ENCODE measurements at places on chromosomes 2 and 18.

DNA sequence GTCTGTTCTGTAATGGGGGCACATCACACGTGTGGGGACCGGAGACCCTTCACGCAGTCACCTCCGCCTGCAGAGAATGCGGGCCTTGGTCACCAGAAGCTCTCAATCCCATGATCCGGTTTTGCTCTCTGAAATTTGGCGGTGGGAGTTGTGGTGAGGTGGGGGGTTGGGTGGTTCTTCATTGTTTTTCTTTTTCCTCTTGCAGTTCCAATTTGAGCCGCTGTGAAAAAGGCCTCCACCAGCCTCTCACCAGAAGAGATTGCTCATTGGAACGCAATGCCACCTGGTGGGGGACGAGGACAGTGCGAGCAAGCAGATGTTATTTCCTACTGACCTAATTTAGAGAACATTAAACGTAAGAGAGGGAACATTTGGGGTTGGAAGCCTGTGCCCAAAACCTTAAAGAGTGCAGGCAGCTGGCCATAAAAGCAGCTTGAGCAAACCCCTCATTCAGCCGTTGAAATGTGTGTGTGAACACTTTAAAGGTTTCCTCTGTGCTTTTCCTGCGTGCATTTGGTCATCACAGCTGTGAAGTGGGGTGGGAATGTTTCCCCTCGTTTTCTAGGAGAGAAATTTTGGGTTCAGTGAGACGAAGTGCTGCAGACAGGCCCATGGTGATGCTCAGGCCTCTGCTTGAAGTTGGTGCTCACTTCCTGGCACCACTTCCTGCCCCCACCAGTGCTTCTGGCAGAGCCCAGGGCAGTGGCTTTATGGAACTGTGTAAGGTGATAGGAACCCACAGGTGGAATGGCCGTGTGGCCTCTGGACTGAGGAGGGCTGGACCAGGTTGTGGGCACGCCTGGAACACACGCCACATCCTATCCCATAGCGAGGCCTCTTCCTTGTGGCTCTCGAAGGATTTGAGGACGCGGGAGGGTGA, 61.7 kb downstream of the ZCCHC2 start:
- DNase-seq, result peak; percentile 85
- H3K4me3 ChIP-seq, result no peak overlapping the region

DNA sequence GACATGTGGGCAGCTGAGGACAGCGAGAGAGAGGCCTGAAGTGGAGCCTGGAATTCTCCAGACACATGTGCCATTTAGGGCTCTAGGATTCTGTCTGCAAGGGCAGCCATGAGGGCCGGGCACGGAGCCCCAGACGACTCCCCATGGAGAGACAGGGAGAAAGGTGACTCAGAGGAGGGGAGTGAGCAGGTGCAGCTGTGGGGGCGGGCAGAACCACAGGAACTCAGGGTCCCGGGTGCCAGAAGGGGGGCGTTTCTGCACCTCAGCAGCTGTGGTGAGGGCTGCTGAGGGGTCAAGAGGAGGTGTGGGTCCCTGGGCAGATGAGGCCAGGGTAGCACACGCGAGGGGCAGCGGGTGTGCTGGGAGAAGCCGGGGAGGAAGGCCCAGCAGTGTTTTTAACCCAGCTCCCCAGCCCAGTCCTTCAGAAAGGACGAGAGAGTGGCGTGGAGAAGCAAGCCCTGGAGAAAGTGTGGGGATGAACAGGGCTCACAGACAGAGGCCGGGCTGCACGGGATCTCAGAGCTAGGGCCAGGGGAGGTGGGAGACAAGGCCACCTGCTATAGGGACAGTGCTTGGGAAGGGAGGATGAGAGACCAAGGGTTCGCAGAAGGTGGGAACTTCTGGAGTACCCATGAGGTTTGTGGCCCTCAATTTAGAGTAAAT, 7.6 kb downstream of the GPR17 start:
- H3K36me3 ChIP-seq, result no peaks in the 10 kb centered on the region
- H3K27ac ChIP-seq, result no peak overlapping the region
- H3K4me3 ChIP-seq, result no peak overlapping the region

GRCh38 chr2:127105656-127106456, 1.1 kb downstream of the BIN1 start:
- H3K27me3 ChIP-seq, result no peaks in the 10 kb centered on the region
- H3K36me3 ChIP-seq, result no peaks in the 10 kb centered on the region
- peak; percentile 47 for DNase-seq
- H3K27ac ChIP-seq, result peak overlapping the region; percentile 40

GRCh38 chr2:227462462-227462951, 9.4 kb upstream of the AGFG1 start:
- H3K4me1 ChIP-seq, result no peaks in the 10 kb centered on the region
- H3K36me3 ChIP-seq, result no peaks in the 10 kb centered on the region
- H3K4me3 ChIP-seq, result no peak overlapping the region
- no peaks in the 10 kb centered on the region for H3K27me3 ChIP-seq
- no peak overlapping the region for H3K27ac ChIP-seq
- DNase-seq, result no peak

DNA sequence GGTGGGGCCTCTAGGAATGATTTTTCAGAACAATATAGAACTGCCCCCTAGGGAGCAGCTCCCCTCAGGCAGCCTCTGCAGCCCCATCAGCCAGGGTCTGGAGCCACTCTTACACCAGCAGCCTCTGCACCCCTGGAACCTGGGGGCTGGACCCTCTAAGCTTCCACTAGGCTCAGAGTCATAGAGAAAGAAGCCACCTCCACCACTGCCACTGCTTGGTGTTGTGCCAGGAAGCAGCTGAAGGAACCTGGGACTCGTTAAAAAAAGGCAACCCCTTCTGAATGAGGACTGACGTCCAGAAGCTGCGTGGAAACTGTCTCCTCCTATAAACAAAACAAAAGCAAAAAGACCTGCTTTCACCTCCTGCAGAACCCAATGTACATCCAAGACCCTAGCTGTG, 98.1 kb upstream of the HS6ST1 start:
- no peaks in the 10 kb centered on the region for H3K27me3 ChIP-seq
- no peaks in the 10 kb centered on the region for H3K4me1 ChIP-seq
- H3K36me3 ChIP-seq, result no peaks in the 10 kb centered on the region
- no peak for DNase-seq
- H3K4me3 ChIP-seq, result no peak overlapping the region

DNA sequence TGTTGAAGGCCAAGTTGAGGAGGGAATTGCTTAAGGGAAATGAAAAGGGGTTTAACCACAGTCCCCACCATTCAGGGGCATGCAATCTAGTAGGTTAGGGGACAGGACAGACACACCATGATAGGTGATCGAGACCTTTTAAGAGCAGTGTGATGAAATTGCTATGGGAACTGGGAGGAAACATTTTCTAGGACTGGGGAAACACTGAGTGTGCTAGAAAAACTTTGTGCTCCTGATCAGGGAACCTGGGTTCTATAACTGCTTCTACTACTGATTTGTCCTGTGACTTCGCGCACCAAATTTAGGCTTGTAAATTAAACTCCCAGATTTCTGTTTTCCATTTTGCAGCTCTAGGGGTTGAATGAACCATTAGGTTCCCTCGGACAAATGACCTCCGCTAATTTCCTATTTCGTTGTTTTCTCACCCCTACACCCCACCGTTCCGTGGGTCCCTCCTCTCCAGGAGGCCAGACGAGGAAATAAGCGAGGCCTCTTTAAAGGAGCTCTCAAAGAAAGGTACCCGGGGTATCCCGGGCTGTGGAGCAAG, 371 bp upstream of the LCLAT1 start:
- H3K36me3 ChIP-seq, result no peaks in the 10 kb centered on the region
- no peaks in the 10 kb centered on the region for H3K27me3 ChIP-seq
- H3K4me1 ChIP-seq, result peaks cover 13% of the 10 kb centered on the region
- peak overlapping the region; percentile 80 for H3K4me3 ChIP-seq
- no peak for DNase-seq
- H3K27ac ChIP-seq, result peak overlapping the region; percentile 11

DNA sequence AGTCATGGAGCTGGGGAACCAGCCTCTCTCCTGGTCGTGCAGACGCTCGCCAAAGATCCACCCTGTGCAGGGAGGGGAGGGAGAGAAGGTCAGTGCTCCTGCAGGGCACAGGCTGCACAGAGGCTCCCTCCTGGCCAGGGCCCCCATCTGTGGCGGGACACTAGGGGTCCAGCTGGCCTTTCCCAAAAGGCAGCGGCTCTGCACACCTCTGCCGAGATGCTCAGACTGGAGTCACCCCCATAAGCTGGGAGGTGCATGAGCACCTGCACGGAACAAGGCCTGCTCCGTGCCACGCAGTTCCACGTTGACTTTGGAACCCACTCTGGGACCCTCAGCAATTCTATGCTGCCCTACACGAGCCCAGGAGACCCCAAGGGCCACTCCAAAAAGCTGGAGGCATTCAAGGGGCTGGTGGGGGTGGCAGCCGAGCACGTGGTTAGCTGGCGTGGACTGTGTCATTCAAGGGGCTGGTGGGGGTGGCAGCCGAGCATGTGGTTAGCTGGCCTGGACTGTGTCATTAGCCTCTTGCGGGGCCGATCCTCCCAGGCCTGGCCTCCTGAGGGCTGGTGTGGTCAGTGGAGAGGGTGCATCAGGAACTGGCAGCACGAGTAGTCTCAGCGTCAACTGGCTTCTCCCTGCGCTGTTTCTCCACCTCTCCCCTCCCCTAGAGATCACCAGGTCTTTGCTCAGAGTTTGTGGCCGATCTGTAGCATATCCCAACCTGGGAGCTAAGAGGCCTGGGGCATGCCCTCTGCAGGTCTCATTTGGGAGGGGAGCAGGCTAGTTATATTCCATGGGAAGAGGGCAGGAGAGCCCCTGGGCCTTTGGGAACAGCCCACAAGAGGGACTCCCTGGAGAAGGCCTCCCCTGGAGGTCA, 9.8 kb downstream of the SNORC start:
- H3K27ac ChIP-seq, result no peak overlapping the region
- peaks cover 16% of the 10 kb centered on the region for H3K4me1 ChIP-seq
- no peaks in the 10 kb centered on the region for H3K27me3 ChIP-seq
- DNase-seq, result no peak
- no peak overlapping the region for H3K4me3 ChIP-seq

DNA sequence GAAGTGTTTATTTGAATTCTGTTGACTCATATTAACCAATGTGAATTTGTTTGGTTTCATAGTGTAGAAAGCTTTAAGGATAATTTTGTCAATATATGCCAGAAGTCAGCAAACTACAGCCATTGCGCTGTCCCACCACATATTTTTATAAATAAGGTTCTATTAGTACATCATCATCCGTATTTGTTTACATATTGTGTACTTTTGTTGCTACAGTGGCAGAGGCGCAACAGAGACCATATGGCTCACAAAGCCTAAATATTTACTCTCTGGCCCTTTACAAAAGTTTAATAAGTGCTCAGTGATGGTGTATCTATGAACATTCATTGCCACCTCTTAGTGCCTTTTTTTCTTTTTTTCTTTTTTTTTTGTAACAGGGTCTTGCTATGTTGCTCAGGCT, 6.4 kb downstream of the ERLEC1 start:
- H3K36me3 ChIP-seq, result peaks cover 2% of the 10 kb centered on the region
- no peak overlapping the region for H3K4me3 ChIP-seq
- H3K27ac ChIP-seq, result no peak overlapping the region
- DNase-seq, result no peak
- H3K27me3 ChIP-seq, result no peaks in the 10 kb centered on the region
- peaks cover 23% of the 10 kb centered on the region for H3K4me1 ChIP-seq

DNA sequence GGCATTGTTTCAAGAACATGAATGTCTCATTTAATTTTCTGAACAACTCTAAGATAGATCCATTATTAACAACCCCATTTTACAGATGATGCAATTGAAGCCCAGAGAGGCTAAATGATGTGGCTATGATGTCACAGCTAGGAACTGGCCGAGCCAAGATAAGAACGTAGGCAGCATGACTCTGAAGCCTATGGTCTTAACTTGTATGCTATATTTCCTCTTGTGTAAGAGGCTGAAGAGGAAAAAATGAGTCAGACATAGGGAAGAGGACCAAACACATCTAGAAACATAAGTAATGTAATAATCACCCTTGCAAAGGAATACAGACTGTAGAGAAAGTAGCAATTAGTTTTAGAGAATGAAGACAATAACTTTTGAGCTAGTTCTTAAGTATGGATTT, 416.8 kb downstream of the FIGN start:
- no peaks in the 10 kb centered on the region for H3K36me3 ChIP-seq
- no peak overlapping the region for H3K4me3 ChIP-seq
- no peak overlapping the region for H3K27ac ChIP-seq
- no peaks in the 10 kb centered on the region for H3K27me3 ChIP-seq

DNA sequence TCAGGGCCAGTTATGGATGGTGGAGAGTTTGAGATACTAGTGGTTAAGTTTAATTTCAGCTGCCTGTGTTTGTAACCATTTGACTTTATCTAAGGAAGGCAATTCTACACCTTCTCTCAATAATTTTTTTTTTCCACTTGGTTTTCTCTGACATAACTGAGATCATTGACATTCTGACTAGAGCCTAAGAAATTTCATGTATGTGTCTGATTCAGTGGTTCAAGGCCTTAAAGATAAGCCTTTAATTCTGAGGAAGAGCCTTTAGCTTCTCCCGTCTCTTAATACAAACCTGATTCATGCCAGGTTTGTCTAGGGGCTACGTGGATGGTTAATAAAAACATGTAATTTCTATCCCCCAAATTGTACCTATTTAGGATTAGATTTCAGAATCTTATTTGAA, 971.4 kb downstream of the DPP10 start:
- no peak overlapping the region for H3K27ac ChIP-seq
- no peaks in the 10 kb centered on the region for H3K27me3 ChIP-seq
- no peak for DNase-seq
- H3K4me3 ChIP-seq, result no peak overlapping the region
- H3K36me3 ChIP-seq, result no peaks in the 10 kb centered on the region
- H3K4me1 ChIP-seq, result no peaks in the 10 kb centered on the region

DNA sequence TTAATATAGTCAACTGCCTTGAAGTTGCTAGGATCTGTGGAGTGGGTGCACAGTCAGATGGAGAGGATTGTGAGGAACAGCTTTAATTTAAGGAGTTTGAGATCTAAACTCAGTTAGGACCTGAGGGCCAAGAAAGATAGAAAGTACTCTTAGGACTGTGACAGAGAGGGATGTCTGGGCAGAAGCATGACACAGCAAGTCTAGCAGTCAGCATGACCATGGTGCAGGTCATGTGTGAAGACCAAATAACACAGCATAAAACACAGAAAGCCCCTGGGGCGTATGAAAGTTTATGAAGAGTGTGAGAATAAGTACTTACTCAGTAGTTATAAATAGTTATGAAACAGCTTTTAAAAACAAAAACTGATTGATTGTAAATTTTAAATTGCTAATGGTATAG, 107.2 kb downstream of the GALNT1 start:
- H3K36me3 ChIP-seq, result no peaks in the 10 kb centered on the region
- no peak overlapping the region for H3K4me3 ChIP-seq
- H3K4me1 ChIP-seq, result no peaks in the 10 kb centered on the region
- no peak overlapping the region for H3K27ac ChIP-seq
- DNase-seq, result no peak

- DNase-seq, result no peak
- H3K27me3 ChIP-seq, result no peaks in the 10 kb centered on the region
- H3K27ac ChIP-seq, result no peak overlapping the region
- no peaks in the 10 kb centered on the region for H3K4me1 ChIP-seq
- H3K4me3 ChIP-seq, result no peak overlapping the region
Observed at GRCh38 chr2:166361351-166362153, 14.2 kb downstream of the SCN9A start.

DNA sequence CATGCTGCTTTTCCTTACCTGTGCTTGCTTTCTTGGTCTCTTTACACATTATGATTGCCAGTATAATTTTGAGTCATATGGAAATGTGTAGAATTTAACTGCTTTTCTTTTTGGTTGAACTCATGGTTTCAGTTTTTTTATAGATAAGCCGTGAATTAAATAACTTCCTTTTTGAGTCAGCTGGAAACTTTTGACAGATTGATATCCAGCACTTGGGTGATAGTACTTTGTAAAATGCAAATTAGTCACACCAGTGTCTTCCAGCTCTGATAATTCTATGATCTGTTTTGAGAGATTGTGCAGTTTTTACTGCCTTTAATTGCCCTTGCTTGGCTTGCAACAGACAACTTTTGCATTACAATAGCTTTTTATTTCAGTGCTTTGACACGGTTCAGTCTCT, 86.4 kb downstream of the NCOA1 start:
- H3K36me3 ChIP-seq, result no peaks in the 10 kb centered on the region
- no peak for DNase-seq
- peaks cover 9% of the 10 kb centered on the region for H3K4me1 ChIP-seq
- no peak overlapping the region for H3K27ac ChIP-seq
- H3K27me3 ChIP-seq, result no peaks in the 10 kb centered on the region
- no peak overlapping the region for H3K4me3 ChIP-seq

All from thyroid gland (tissue), 4 donors.